Lung microvascular endothelial cell (primary cell): ENCODE measurements at places on chromosomes 2 and 18.
A peak's percentile ranks its signal among the peaks of the same experiment; 100 is the strongest.

GRCh38 chr18:25725501-25725900 is 364.9 kb downstream of the SS18 start:
- no peak for DNase-seq

GRCh38 chr2:151906633-151906998 is 78.4 kb upstream of the ARL5A start:
- DNase-seq, result no peak

- no peak for DNase-seq
Observed at GRCh38 chr2:211741966-211742365, 796.6 kb downstream of the ERBB4 start.

DNA sequence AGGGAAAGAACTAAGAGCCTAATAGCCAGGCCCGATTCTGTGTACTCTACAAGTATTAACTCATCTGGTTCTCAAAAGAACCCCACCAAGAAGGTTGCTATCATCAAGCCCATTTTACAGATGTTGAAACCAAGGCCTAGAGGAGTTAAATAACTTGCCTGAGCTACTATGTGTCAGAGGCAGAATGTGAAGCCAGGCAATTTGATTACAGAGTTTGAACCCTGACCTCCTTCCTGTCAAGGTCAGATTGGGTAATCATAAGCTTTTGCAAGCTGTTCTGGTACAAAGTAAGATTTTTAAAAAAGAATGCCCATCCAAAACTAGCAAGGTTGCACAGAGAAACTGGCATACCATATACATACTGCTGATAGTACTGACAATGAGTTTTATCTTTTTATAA is 227.1 kb downstream of the HAUS1 start:
- no peak for DNase-seq

GRCh38 chr2:126894585-126895182 is 4.0 kb upstream of the TEX51 start:
- no peak for DNase-seq

DNA sequence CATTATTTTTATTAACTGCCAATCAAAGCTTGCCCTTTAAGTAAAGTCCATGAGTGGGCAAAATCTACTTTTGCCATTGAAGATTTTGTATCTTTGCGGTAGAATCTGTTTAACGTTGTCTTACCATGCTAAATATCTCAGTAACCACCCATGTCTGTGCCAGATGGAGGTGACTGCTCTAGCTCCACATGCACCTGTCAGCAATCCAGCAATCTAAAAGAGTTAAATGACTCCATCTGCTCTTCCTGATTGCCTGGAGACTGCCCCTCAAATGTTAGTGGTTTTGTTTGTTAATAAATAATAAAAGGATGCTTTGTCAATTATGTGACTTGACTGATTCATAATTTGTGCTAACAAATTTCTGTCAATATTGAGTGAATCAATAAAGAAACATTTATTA is 141.7 kb downstream of the RBM43 start:
- no peak for DNase-seq

DNA sequence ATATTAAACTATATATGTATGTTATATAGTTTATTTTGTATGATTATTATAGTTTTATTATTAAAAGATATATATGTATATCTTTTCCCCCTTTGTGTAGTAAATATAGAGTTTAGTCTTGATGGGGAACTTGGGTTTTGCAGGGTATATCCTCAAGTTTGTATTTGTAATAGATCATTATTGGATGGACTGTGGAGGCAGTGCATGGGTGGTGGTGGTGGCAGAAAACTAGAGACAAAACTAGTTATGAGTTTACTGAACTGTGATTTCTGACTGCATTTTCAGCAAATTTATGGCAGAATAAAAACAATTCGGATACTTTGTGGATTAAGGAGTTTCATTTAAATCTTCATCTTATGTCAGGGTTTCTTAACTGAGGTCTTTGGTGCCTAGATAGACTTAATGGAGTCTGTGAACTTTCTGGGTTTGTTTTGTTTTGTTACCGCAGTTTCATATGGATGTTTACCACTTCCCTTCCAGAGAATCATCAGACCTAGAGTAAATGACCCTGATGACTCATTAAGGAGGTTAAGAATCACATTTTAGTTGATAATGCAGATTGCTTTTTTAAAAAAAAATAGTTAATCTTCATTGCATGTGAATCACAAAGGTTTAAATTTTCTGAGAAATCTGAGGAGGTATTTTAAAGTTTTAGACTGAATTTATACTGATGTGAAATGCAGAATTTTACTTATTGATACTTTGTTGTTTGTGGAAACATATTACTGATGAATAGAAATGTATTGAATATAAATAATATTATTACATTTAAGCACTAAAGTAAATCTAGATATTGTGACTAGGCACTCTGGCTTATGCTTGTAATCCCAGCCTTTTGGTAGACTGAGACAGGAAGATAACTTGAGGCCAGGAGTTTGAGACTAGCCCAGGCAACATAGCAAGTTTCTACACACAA is 14.5 kb downstream of the EPC2 start:
- peak; percentile 46 for DNase-seq

- DNase-seq, result no peak
Observed at GRCh38 chr2:119279666-119280065, 56.0 kb downstream of the STEAP3 start.

DNA sequence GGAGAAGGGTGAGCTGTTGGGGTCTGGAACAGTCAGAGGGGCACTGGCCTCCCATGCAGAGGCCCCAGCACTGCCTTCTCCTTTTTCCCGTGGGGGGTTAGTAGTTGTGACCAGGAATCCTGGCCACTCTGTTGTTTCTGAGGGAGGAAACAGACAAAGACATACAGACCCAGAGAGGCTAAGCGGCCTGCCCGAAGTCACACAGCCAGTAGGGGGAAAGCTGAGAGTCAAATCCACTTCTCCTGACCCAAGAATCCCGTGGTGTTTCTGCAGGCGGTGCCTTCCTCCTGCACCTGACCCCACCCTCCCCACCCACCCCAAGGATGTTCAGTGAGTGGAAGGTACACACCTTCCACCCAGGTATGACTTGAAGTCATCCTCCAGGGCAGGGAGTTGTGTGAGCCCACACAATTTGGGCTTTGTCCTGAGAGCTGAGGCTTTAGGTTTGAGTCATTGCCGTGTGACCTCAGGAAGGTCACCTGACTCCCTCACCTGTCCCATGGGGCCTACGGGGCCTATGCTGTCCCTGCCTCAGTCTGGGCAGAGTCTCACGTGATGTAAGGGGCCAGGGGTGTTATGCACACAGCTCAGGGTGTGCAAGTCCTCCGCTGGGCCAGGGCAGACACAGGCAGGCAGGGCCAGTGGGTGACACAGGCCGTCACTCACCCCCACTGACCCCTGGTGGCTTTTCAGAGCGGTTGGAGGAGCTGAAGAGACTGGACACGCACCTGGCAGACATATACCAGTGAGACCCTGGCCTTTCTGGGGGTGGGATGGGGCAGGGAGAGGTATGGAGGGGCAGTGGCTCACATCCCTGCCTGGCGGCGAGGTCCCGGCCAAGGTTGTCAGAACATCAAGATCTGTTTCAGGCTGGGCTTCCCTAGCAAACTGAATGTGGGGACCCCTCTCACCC is 5.0 kb downstream of the NT5DC4 start:
- no peak for DNase-seq

GRCh38 chr2:181680055-181680936 is at the start of gene NEUROD1:
NEUROD1 (minus strand) TSS chr2:181680517; CDS start chr2:181678860, 1,657 bp downstream.
- no peak for DNase-seq

DNA sequence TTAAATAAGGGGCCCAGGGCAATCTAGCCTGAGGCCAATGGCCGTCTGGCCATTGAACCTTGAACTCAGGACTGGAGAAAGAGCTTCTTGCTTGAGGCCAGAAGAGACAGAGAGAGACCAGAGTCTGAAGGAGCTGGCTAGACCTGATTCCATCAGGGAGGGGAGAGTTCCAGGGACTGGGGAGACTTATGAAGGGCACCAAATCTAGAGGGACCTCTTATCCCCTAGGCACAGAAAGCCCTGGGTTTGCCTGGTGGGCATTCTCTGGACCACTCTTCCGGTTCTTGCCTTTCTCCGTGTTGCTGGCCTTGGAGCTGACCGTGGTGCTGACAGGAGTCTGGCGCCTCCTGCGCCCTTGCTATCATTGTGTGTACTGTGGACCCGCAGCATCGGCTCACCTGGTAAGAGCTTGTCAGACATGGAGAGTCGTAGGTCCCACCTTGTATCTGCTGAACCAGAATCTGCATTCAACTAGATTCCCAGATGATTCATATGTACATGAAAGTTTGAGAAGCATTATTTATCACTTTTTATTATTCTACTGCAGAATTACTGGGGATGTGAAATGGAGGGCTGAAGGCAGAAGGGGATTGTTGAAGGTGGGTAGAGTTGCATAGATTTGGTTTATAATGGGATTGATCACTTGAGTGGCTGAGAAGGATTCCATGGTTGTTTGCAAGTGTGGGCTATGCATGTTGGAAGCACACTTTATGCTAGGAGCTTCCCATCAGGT is 4.3 kb upstream of the TRPM8 start:
- DNase-seq, result peak; percentile 51

DNA sequence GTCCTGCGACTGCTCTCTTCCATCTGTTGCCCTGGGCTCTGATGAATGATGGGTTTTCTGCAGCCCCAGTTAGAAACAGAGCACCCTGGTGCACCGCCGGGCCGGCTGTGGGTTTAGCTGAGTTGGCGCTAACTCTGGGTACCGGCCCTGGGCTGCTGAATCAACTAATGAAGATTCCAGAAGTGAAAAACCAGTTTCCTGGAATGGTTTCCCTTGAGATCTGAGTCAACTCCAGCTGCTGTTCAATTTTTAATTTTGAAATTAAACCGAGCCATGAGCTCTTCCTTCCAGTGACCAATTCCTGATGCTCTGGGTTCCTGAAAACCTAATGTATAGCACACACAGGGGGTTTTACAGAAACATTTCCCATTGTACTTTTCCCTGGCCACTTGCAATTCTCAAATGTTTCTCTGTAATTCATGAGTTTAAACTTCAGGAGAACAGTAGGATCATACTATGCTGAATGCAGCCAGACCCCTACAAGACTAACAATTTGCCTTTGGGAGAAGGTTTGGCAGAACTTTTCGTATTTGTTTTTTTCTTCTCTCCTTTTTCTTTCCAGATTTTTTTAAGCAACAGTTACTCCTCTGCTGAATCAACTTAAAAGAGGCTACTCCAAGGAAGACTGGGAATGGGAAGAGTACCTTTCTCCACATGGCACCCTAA is 5.5 kb downstream of the COL6A3 start:
- DNase-seq, result no peak

GRCh38 chr18:63387861-63388260 is 20.9 kb upstream of the KDSR start:
- DNase-seq, result no peak

GRCh38 chr2:4553241-4553640 is 849.9 kb downstream of the DCDC2C start:
- no peak for DNase-seq

DNA sequence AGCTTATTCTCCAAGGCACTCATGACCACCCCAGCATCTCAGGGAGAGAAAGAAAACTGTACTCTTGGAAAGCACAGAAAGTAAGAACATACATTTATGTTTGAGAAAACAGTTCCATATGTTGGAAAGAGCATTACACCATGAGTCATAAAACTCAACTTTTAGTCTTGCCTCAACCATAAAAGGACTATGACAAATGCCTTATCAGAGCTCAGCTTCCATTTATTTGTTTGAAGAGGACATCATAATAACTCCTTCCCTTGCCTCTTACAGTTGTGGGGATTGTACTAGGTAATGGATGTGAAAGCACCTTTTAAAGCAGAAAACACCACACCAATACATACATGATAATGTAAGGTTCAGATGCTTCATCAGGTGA is 370.8 kb downstream of the LNPK start:
- no peak for DNase-seq

- no peak for DNase-seq
Observed at GRCh38 chr18:29251681-29252080, 1074.8 kb upstream of the CDH2 start.

DNA sequence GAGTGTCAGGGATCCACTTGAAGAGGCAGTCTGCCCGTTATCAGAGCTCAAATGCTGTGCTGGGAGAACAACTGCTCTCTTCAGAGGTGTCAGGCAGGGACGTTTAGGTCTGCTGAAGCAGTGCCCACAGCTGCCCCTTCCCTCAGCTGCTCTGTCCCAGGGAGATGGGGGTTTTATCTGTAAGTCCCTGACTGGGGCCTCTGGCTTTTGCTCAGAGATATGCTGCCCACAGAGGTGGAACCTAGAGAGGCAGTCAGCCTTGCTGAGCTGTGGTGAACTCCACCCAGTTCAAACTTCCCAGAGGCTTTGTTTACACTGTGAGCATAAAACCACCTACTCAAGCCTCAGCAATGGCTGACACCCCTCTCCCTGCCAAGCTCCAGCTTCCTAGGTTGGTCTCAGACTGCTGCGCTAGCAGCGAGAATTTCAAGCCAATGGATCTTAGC is 38.1 kb downstream of the PLEK start:
- DNase-seq, result no peak

DNA sequence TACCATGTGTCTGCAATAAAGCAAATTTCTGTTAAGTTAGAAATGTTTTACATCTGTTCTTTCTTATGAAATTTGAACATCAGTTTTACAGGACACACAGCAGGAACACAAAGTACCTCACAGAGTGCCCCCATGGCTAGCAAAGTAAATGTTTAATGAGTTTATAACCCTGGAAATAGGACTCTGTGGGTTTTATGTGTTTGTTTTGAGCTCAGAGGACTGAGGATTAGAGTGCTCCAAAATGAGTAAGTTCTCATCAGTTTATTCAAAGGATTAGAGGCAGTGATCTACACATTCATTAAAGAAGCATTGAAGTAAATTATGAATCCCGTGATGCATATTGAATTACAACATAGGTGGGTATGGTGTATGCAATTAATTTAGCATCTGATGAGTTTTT is 281.8 kb downstream of the GULP1 start:
- no peak for DNase-seq

GRCh38 chr2:96470636-96471035 is 34.5 kb downstream of the NEURL3 start:
- peak; percentile 36 for DNase-seq

DNA sequence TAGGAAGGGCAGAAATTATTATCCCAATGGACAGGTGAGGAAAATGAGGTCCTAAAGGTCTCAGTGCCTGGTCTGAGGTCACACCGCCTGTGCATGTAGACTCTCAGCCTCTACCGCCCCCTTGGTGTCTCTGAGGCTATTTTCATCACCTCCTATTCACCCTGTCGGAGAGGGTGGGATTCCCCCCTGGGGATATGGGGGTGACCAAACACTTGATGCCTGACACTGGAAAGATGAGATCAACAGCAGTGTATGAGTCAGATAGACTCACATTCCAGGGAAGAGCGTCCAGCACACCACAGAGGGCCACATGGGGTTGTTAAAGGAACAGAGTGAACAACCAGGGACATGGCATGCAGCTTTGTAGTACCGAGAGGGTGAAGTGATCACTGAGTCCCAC is 199.7 kb downstream of the SMAD2 start:
- DNase-seq, result no peak

- no peak for DNase-seq
Observed at GRCh38 chr2:219118504-219118903, 42.1 kb downstream of the NHEJ1 start.

DNA sequence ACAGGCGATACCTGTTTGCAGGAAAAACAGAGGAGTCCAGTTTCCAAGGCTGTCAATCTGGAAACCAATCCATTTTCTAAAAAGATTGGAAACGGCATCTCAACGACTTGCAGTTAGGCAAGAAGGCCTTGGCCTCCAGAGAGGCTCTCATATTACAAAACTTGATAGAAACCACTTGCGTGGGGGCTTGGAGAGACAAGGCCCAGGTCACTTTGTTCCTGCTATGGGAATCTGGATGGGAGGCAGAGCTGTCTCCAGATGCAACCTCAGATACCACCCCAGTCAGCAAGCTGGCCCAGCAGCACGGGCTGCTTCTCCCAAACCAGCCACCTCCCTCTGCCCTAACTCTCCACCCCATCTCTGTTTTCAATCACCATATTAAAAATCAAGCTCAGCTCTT is 298.8 kb downstream of the TNS1 start:
- DNase-seq, result no peak
